ENCODE measurements at places on chromosomes 5 and 9.

DNA sequence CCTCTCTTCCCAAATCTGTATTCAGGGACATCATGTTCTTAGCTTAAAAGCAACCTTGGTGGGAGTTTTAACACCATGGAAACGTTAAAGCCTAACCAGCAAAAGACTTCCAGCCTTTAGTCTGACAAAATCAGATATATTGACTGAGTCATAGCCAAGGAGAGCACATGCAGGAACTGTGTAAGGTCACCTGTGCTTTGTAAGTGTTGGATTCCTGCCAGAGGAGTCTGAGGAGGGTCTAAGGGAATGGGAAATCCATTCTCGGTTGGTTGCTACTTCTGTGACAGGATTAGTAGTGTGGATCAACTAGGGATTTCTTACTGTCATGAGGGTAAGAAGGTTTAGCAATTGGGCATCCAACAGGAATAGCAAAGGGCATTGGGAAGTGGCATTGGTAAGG lies 142.0 kb upstream of the CHD1 start:
- DNase-seq, result no peak

- DNase-seq, result no peak
These were observed 74.3 kb downstream of the SLC44A1 start for GRCh38 chr9:105318729-105319191.

DNA sequence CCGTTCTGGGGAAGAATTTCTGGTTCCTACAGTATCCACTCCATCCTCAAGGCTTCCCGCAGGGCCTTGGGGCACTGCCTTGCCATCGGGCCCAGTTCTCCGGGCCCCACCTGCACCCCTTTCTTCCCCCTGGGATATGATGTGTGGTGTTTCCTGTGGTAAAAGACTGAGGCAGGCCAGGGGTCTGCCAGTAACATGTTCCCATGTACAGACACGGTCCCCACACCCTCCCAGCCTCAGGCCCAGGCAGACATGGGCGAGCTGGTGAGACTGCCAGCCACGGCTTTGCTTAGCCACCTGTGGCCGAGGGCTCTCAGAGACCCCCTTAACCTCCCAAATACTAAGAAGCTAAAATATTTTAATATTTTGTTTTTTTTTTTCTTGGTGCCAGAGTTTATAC lies 46.0 kb downstream of the NDST1 start:
- no peak for DNase-seq

- no peak for DNase-seq
These were observed 442.9 kb upstream of the SGCD start for GRCh38 chr5:155884041-155884440.

DNA sequence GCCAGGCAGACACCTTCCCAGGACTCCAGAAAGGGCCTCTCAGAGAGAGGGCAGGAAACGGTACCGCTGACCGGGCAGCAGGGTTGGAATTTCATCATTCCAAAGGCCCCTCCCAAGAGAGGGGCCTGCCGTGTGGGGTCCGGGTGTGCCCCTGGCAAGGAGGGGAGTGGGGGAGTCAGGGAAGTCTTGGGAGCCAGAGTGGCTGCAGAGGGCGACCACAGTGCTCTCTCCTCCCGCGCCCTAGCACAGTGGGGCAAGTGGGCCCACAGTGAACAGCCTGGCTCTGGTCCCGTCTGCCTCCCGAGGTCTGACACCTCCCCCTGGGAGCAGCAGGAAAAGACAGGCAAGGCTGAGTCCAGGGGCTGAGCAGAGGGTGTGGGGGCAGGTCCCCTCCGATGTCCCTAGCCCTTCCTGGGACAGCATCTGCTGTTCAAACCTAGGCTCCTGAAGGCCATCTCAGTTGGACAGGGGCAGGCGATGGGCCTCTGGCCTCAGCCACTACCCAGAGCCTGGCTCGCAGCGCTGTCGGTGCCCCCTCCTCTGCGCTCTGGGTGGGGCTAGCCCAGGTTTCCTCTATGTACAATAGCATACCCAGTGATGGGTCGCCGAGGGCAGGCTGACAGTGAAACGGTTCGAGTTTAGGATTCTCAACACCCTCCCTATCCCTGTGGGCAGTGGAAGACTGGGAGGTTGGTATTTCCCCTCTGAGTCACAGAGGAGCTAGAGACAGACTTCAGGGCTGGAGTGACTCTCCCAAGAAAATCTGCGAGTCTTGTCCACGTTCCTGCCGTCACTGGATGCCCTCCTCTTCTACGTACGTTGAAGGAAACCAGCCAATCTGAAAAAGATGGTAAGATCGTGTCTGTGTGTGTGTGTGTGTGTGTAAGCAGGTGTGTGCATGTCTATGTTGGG lies 25.4 kb upstream of the SARDH start:
- no peak for DNase-seq

- no peak for DNase-seq
These were observed 46.6 kb downstream of the COL15A1 start for GRCh38 chr9:98990181-98990870.

- DNase-seq, result no peak
These were observed 69.8 kb downstream of the KDM4C start for GRCh38 chr9:6827439-6828145.

GRCh38 chr5:179414459-179415261 lies 69.4 kb upstream of the ADAMTS2 start:
- no peak for DNase-seq

DNA sequence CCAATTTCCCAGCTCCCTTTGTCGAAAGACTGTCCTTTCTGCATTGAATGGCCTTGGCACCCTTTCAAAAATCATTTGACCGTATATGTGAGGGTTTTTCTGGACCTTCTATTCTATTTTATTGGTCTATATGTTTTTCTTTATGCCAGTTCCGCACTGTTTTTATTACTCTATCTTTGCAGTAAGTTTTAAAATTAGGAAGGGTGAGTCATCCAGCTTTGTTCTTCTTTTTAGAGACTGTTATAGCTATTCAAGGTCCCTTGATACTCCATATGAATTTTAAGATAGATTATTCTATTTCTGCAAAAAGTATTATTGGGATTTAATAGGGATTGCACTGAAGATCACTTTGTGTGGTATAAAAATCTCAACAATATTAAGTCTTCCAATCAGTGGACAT lies 44.2 kb upstream of the STARD4 start:
- no peak for DNase-seq

DNA sequence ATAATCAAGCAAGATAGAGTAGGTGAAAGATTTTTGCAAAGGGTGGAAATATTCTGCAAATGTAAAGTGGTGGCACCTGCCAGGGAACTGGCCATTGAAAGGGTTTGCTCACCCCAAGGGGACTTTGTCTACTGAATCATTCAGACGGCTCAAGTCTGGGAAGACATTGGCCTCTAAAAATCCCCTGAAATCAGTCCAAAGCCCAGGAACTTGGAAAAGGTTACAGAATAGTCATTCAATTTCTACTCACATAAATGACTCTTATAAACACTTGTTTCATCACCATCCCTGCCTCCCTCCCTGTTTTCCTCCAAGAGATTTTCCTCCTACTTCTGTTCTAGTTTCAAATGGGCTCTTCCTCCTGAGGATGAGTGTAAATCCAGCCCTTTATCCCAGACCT lies 28.5 kb downstream of the ZNF366 start:
- DNase-seq, result no peak

DNA sequence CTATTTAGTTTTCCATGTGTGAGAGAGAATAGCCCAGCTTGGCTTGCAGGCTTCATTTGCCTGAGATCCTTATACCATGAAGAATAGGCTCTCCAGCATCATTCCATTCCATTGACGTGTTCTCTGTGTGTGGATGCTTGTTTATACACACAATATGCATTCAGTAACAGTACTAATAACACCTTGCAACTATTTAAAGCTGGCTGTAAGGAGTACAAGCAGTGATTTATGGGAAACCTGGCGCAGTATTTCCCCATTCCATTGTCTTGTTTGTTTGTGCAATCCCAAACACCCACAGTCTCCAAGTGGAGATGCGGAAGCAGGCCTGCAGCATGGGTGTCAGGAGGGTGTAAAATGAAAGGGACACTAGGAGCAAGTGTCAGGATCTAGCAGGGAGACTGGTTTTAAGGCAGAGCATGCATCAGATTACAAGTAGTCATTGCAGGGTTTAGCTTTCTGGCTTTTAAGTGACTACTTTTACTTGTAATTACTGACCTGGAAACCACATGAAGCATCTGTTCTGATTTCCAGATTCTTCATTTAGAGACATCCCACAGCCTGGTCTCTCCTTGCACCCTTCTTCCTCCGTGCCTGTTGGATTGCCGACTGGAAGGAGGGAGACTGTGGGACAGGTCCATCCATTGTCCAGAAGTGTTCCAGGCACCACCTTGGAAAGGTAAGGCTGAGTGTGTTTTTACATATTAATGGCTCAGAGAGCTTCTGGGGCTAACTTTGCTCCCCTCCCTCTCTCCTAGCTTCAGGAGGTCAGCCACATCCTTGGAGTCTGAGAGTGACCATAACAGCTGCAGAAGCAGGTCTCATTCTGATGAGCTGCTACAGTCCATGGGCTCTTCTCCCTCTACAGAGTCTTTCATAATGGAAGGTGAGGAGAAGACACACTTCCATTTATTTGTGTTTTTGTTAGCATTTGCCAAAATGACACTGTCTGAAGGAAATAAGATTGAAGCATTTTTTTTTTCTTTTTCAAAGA lies 241.6 kb downstream of the ARHGEF28 start:
- DNase-seq, result no peak

GRCh38 chr5:56302027-56302426 lies 68.9 kb upstream of the ANKRD55 start:
- no peak for DNase-seq

GRCh38 chr5:143564417-143564816 lies 160.9 kb upstream of the NR3C1 start:
- DNase-seq, result no peak

GRCh38 chr5:132505641-132506040 lies 15.1 kb upstream of the IRF1 start:
- no peak for DNase-seq

GRCh38 chr9:79129865-79130480 lies 441.8 kb upstream of the TLE4 start:
- no peak for DNase-seq

GRCh38 chr9:32413424-32413823 lies 29.0 kb downstream of the ACO1 start:
- DNase-seq, result no peak

DNA sequence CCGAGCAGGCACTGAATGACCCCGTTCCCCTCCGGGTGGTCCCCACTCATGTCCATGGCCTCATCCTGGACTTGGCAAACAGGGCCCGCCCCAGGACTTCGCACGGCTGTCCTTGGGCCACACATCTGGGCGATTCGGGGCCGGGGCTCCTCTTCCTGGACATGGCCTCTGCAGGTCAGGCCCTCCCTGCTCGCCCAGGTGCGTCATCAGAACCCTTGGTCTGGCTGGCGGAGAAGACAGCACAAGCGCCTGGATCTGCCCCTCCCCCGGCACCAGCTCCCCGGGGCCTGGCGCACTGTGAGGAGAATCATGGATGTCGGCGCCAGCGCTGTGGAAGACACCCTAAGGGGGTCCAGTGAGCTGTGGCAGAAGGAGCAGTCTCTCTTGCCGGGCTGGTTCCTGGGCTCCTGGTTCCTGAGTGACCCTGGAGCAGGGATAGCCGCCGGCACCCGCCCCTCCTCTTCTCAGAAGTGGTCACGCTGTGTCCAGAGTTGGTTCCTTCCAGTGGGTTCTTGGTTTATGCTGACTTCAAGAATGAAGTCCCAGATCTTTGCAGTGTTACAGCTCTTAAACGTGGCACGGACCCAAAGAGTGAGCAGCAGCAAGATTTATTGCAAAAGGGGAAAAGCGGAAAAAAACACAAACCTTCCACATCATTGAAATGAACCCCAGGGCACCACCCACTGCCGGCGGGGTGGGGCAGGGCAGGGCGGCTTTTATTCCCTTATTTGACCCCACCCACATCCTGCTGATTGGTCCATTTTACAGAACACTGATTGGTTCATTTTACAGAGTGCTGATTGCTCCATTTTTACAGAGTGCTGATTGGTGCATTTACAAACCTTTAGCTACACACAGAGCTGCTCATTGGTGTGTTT lies 25.9 kb upstream of the SLC12A7 start:
- DNase-seq, result no peak

DNA sequence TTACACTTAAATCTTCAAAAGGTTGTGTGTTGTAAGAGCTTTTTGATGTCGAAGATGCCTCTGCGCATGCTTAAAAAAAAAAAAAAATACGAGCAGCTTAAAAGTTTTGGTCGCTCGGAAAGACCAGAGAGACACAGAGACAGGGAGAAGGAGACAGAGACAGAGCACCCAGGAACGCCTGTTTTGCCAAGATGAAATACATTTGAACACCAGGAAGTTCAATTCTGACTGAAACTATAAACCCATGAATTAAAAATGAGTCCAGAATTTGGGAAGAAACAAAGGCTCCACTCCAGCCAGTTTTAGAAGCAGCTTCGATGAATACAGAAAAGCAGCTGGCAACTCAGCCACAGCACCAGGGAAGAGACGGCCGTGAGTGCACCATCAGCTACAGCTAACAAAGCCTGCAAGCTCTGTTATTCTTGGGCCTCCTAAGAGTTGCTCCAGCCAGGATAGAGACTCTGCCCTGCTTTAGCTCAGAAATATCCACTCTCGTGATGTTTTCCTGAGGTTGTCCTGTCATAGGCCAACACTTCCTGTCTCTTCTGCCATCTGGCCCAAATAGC lies 2.5 kb upstream of the ZNF474 start:
- no peak for DNase-seq

DNA sequence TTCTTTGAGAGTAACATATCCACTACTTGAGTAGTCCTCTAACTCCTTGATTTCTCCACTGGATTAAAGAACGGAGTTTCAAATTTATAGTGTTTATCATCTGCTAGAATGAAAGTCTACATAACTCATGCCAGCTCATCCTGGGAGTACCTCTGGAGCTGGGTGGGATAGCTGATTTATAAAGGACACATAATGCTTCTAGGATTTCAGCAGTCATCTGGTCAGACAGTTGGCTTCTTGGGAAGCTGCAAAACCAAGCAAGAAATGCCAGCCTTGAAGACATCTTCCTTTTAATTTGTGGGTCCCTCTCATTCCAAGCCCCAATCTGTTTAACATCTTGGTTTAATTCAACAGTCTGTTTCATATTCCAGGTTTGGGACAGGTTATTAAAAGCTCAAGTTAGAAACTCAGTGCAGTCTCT lies 3.2 kb downstream of the GALNT10 start:
- DNase-seq, result no peak

DNA sequence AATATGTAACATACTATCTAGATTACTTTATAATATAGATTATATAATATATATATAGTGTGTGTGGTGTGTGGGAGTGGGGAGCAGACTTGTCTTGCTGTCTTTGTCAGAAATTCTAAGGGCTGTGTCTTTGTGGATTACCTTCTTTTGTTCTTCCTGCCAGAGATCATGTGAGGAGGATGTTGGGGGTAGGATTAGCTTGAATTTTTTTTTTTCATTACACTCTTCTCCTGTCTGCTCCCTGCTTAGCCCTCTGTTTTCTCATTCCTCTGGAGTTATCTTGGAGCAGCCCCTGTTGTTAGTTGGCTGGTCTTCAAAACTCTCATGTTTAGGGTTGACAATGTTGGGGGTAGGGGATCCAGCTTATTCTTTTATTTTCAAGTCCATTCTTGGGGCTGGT lies 21.0 kb upstream of the C9orf40 start:
- DNase-seq, result no peak

DNA sequence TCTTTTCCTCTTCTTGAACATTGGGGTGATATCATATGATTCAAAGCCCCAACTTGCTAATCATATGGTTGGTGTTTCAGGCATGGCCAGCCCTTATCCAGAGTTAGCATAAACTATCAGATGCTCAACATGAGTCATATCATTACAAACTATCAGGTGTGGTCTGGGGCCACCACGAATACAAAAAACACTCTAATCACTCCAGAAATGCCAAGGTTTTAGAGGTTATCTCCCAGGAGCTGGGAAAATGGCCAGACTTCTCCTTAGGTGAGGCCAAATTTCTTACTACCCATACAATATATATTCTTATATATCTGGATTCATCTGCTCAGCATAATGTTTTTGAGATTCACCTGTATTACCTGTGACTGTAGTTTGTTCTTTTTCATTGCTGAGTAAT lies 210.5 kb downstream of the CCDC171 start:
- no peak for DNase-seq

- DNase-seq, result no peak
These were observed 427.9 kb downstream of the KCTD16 start for GRCh38 chr5:144598451-144599068.
